ENCODE measurements at places on chromosomes 3 and 15.

GRCh38 chr15:84143753-84144314 lies 91.7 kb upstream of the GOLGA6L4 start:
- no peak for DNase-seq

- DNase-seq = no peak
Observed at GRCh38 chr15:98668566-98669308, 20.4 kb downstream of the IGF1R start.

DNA sequence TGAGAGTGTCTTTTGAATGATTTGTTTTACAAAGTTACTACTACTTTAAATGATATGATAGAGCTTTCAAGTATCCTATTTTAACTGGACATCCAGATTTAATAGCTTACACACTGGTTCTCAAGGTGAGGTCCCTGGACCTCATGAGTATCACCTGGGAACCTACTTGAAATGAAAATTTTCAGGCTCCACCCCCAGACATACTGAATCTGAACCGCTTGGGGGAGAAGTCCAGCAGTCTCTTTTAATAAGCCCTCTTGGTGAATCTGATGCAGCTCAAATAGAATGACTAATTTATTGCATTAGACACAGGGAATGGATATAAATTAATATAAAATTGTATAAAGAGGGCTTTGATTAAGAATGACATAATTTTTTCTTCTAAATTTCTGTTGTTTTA lies 29.4 kb upstream of the SLITRK3 start:
- DNase-seq = no peak

DNA sequence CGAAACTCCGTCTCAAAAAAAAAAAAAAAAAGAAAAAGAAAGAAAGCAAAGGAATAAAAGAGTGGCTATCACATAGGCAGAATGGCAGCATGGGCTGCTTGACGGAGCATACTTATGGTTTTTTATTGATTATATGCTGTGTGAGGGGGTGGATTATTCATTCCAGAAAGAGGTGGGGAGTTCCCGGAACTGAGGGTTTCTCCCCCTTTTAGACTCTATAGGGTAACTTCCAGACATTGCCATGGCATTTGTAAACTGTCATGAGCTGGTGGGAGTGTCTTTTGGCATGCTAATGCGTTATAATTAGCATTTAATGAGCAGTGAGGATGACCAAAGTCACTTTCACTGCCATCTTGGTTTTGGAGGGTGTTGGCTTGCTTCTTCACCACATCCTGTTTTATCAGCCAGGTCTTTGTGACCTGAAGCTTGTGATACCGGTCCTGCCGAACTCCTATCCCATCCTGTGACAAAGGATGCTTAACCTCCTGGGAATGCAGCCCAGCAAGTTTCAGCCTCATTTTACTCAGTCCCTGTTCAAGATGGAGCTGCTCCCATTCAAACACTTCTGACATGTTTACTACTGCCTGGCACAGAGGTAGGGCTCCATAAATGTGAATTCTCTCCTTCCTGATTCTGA lies 15.8 kb upstream of the ABHD17C start:
- DNase-seq = no peak

- no peak for DNase-seq
Observed at GRCh38 chr3:70108072-70108471, 108.5 kb downstream of the SAMMSON start.

DNA sequence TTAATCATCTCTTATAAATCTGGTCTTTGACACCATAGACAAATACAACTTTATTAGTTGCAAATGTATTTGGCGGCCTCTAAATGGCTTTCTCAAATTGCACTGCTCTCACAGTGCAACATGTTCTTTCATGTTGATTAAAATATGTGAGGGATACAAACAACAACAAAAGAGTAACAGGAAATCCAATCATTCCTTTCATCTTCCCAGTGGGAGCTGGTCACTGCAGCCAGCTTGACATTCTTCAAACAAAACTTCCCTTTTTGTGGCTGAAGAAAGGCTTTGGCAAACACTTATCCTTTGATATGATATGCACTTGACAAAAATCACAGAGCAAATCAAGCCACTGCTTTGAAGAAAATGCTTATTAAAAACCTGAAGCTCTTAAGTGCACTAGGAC lies 973.6 kb downstream of the EPHA3 start:
- DNase-seq = no peak

DNA sequence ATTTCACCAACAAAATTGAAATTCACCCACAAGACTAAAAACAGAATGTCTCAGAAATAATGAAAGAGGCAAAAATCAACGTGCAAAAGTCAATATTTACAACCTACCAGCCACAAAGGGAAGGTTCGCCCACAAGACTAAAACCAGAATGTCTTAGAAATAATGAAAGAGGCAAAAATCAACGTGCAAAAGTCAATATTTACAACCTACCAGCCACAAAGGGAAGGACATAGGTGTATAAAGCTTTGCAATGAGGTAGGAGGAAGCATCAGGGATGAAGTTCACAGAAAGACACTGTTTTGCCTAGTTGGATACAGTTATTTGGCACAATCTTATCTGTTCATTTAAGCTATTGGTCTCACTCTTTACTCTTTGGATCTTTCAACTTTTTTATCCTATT lies 14.3 kb downstream of the OXTR start:
- DNase-seq = no peak

DNA sequence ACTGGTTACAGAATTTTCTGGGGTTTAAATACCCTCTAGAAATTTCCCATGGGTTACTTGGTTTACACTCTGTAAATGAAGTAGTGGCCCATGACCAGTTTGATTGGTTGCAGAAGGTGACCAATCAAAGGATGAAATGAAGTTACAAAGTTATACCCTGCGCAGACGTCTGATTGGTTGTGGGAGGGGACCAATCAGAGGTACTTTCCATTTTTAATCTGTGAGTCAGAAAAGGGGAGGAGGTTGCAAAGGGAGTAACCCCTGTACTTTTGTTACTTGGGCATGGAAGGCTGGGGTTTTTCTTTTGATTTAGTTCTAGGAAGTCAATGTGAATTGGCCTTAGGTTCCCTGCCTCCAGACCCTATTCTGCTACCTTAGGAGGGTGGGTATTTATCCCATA lies 18.7 kb upstream of the APH1B start:
- no peak for DNase-seq

DNA sequence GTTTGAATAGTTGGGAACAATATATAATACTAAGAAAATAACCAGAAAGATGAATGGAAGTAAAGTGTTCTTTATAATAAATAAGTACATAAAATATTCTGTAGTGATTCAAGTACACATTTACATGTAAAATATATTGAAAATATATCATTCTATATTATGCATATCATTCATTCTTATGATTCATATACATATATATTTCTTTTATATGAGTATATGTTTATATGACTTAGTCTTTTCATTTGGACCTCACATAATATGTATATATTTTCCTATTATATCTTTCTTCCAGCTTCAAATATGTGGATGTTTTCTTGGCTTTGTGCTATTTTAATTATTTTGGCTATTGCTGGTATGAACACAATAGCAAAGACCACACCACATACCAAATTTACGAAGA lies at the start of gene OTOL1:
OTOL1 (plus strand) TSS at position 301 of the 400 bp plus-strand sequence; CDS start at position 301, 0 bp downstream.
- DNase-seq = no peak

- DNase-seq = no peak
Observed at GRCh38 chr15:59406446-59406845, 31.5 kb upstream of the FAM81A start.

DNA sequence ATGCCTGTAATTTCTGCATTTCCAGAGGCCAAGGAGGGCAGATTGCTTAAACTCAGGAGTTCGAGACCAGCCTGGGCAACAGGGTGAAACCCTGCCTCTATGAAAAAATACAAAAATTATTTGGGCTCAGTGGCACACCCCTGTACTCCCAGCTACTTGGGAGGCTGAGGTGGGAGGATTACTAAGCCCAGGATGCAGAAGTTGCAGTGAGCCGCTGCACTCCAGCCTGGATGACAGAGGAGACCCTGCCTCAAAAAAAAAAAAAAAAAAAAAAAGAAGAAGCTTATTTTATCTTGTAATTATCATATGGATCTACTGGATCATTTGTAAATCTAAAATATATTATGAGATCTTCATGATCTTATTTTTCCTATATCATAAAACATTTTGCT lies 84.1 kb downstream of the PPCDC start:
- DNase-seq = no peak

- DNase-seq = peak; percentile 58
Observed at GRCh38 chr3:122105626-122106025, 50.5 kb downstream of the CD86 start.

GRCh38 chr3:99472385-99472784 lies 166.0 kb upstream of the COL8A1 start:
- no peak for DNase-seq

GRCh38 chr15:70320482-70320881 lies 222.8 kb upstream of the TLE3 start:
- DNase-seq = no peak

DNA sequence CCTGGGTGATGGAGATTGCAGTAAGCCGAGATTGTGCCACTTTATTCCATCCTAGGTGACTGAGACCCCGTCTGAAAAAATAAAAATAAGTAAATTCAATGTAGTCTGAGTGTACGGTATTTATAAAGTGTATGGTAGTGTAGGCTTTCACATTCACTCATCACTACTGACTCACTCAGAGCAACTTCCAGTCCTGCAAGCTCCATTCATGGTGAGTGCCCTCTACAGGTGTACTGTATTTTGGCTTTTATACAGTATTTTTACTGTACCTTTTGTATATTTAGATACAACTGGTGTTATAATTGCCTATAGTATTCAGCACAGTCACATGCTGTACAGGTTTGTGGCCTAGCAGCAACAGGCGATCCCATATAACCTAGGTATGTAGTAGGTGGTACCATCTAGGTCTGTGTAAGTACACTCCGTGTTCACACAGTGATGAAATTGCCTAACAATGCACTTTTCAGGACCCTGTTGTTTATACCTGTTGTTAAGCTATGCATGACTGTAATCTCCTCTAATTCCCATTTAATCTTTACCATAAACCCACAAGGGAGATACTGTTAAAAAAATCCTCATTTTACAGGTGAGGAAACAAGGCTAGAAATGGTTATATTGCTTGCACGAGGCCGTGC lies 19.3 kb downstream of the CACNA1D start:
- DNase-seq = no peak

- DNase-seq = no peak
Observed at GRCh38 chr3:188326111-188326510, 172.2 kb downstream of the LPP start.

DNA sequence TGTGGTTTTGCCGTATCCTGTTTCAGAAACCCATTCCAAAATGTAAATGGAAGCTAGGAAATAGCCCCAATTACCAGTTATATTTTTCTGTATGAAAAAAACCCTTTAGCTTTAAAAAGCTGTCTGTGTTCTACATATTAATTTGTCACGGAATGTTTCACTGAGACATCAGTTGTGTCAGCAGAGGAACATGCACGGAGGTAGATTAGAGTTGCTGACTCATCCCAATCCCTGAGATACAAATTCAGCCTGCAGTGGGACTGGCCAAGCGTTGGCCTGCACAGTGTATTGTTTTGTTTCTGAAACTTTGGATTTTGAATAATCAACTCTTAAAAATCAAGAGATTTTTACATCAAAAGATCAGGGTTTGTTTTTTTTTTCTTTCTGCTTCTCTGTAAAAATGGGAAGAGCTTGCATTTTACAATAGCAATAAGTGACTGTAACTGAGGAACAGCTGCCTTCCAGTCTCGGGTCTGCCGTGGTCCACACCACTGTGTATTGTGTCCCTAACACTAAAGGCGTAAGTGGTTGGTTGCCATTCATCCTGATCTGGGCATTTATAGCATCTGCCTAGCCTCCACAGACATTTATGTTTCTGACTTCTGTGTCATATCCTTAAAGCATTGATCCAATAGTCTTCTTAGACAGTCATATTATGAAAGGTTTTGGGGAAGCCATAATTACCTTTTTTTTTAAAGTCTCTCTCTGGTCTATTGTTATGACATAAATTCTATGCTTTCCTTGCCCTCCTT lies 218.1 kb downstream of the ADAMTSL3 start:
- DNase-seq = no peak

DNA sequence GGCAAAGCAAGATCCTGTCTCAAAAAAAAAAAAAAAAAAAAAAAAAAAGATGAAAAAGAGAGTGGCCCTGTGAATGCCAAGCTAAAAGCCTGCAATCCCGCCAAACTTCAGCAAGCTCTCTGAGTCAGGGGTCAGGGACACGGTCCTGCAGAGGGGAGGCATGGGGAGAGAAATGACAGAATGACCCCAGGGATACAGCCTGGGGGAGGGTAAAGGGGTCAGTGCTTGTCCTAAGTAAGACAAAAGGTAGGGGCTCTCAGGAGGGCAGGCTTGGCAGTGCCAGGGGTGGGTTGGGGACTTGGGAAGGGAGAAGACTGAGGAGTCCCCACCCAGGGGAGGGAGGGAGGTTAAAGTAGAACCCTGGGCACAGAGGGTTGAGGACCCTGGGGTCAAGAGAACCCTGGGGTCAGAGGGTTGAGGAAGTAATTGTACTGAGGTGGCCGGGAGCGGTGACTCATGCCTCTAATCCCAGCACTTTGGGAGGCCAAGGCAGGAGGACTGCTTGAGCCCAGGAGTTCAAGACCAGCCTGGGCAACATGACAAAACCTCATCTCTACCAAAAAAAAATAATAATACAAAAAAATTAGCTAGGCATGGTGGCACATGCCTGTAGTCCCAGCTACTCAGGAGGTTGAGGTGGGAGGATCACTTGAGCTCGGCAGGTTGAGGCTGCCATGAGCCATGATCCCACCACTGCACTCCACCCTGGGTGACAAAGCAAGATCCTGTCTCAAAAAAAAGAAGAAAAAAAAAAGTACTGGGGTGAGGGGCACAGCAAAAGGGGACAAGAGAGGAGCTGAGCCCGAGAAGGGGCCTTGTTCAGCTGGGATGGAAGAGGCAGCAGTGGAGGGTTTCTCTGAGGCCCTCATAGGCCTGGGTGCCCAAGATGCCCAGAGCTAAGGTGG lies 5.2 kb upstream of the SEMA3B start:
- no peak for DNase-seq

GRCh38 chr3:152299249-152299976 lies 30.7 kb downstream of the MBNL1 start:
- no peak for DNase-seq

DNA sequence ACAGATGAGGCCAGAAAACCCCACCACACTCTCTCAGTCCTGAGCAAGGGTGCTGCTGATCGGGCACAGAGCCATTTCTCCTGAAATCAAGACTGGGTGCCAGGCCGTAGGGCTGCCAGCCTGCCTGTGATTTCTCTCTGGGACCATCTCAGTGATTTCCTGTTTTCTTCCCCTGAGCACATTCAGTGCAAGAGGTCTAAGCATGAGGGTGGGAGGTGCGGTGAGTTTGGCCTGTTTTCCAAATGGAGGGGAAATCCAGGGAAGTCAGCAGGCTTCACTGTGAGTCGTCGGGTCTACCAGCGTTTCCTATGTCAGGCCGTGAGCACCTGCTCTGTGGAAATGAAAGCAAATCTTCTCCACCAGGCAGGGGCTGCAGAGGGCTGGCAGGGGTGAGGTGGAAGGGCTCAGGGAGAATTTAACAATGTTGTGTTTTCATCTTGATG lies 82.3 kb downstream of the ST6GAL1 start:
- no peak for DNase-seq

DNA sequence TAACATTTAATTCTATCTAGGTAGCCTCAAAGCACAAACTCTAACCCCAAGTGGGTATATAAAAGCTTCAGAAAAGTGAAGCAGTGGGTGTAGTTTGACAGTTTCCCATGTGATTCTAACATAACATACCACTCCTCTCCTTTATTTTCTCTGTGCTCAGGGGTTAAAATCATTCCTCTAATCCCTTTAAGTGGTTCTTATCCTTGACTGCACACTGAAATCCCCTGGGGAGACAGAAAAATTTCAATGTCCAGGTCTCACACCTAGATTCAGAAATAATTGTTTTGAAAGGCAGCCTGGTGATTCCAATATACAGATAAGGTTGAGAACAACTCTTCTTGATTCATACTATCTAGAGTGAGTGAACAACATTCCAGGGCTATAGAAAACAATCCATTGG lies 986.4 kb downstream of the ROBO1 start:
- no peak for DNase-seq
